KBM-7 (cell line): ENCODE measurements at places on chromosomes 11 and 22.
A peak's percentile ranks its signal among the peaks of the same experiment; 100 is the strongest.

DNA sequence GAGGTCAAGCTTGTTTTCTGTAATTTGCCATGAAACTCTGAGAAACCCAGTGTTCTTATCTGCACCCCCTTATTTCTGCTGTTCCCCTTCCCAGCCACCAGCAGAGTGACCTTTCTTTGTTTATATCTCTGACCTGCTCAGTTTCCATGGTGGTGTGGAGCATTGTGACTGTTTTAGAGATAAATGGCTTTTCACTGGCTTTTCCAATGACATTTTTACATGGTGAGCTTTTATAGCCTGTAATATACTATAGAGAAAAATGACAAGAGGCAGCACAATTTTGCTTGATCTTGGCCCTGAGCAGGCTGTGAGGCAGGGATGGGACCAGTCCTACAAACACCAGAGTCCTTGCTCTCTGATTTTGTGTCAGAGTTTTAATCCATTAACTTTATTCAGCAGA, 233.9 kb downstream of the FAT3 start:
- no peak for DNase-seq

- DNase-seq, result no peak
Measured at GRCh38 chr11:7578276-7578955, 64.6 kb downstream of the PPFIBP2 start.

GRCh38 chr11:94130298-94131046, 1.8 kb downstream of the PANX1 start:
- DNase-seq, result no peak

- no peak for DNase-seq
Measured at GRCh38 chr11:118663902-118664301, 15.5 kb downstream of the TREH start.

DNA sequence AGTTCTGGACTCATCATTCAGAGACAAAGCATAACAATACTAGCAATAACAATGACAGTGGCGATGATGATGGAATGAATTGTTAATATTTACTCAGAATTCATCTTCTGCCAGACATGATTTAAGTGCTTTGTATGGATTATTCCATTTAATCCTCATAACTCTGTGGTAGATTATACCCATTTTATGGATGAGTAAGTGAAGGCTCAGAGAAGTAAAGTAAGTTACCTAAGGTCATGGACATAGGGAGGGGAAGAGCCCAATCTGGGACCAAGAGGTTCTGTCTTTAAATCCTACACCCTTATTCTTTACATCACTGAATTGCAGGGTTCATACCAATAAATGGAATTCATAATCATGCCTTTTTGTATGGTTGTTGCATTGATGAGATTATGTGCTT, 72.7 kb downstream of the MYO18B start:
- no peak for DNase-seq

DNA sequence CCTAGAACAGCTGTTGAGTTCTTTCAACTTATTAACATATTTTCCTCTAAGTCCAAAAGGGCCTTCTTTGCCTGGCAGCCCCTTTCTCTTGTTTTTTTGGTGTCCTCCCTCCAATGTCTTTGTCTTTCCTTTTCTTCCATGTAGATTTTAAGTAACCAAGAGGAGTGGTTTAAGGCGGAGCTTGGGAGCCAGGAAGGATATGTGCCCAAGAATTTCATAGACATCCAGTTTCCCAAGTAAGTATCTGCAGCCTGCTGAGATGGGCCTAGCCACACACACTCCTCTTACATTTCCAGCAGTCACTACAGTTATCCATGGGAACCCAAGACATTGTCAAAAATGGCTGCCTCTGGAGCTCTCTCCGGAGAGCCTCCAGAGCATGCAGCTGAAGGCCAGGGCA, 4.5 kb upstream of the TMA7B start:
- no peak for DNase-seq

DNA sequence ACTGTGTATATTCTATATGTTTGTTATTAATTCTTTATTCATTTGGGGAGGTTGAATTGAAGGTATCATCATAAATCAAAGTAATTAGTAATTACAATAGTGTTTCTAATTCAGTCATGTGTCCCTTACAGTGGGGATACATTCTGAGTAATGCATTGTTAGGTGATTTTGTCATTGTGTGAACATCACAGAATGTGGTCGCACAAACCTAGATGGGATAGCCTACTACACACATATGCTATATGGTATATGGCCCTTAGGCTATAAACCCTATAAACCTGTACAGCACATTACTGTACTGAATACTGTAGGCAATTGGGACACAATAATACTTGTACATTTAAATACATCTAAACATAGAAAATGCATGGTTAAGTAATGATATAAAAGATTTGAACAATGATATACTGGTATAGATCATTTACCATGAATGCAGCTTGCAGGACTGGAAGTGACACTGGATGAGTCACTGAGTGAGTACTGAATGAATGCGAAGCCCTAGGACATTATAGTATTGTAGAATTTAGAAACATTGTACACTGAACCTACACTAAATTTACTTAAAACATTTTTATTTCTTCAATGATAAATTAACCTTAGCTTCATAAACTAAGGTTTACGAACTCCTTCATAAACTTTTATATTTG, 936.2 kb upstream of the CHORDC1 start:
- no peak for DNase-seq

- DNase-seq, result no peak
Measured at GRCh38 chr11:82811369-82811768, 77.7 kb upstream of the FAM181B start.

- no peak for DNase-seq
Measured at GRCh38 chr11:122516686-122517085, 138.8 kb upstream of the UBASH3B start.

DNA sequence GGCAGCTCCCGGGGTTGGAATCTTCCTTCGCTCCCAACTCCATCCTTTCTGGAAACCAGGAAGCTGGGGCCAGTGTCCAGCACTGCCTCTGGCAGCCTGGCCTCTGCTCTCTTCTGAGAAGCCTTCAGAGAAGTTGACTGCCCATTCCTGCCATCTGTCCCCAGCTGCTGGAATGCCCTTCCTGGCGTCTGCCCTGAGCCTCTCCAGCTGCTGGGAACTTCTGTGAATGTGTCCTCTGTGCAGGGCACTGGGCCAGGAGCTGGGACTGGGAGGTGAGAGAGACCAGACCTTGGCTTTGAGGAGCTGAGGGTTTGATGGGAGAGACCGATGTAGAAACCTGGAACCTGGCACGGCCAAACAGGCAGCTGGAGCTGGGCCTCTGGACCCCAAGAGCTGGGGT, 5.9 kb upstream of the SOX10 start:
- DNase-seq, result no peak

GRCh38 chr11:43975629-43976028, 33.2 kb downstream of the C11orf96 start:
- no peak for DNase-seq

- DNase-seq, result no peak
Measured at GRCh38 chr11:94820480-94820879, 52.3 kb downstream of the AMOTL1 start.

DNA sequence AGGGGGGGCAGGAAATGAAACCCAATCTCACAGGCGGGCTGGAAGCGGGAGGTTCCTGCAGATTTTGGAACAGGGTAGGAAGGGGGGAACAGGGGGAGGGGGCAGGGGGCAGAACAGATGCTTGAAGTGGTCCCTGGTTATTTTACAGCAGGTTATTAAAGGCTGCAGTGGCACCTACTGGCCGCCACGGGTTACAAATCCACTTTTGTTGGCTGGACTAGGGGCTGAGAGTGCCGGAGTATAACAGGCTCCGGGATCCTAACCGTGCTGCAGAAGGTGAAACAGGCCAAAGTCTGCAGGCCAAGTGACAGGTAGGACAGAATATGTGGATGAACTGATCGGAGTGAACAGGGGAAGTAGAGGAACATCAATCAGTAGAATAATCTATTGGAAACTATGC, 2.5 kb downstream of the ROBO3 start:
- DNase-seq, result peak; percentile 31

GRCh38 chr11:5846701-5847100, 5.0 kb upstream of the OR52E6 start:
- peak; percentile 16 for DNase-seq

DNA sequence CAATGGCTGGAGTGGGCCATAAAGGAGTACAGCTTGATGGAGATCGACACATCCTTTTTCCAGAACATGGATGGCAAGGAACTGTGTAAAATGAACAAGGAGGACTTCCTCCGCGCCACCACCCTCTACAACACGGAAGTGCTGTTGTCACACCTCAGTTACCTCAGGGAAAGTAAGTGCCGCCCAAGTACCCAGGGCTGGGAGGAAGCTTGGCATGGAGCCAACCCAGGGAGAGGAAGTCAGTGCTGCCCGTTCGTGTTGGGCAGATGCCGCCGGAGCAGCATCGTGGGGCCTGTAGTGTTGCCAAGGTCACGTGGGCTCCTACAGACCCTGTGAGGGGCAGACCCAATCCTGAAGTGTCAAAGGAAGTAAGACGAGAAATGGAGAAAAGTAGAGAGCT, 78.9 kb downstream of the FLI1 start:
- no peak for DNase-seq

- no peak for DNase-seq
Measured at GRCh38 chr11:110337570-110338193, 41.3 kb upstream of the RDX start.

- peak; percentile 89 for DNase-seq
Measured at GRCh38 chr11:72736452-72737069, 15.6 kb downstream of the ARAP1 start.
